ENCODE measurements at places on chromosomes 2 and 18.

GRCh38 chr18:23398401-23398800 lies 54.7 kb upstream of the RIOK3 start:
- no peak for DNase-seq

- DNase-seq: no peak
Measured at GRCh38 chr2:107008843-107009242, 122.9 kb upstream of the ST6GAL2 start.

GRCh38 chr2:96427917-96428316 lies 77.2 kb downstream of the NEURL3 start:
- no peak for DNase-seq

DNA sequence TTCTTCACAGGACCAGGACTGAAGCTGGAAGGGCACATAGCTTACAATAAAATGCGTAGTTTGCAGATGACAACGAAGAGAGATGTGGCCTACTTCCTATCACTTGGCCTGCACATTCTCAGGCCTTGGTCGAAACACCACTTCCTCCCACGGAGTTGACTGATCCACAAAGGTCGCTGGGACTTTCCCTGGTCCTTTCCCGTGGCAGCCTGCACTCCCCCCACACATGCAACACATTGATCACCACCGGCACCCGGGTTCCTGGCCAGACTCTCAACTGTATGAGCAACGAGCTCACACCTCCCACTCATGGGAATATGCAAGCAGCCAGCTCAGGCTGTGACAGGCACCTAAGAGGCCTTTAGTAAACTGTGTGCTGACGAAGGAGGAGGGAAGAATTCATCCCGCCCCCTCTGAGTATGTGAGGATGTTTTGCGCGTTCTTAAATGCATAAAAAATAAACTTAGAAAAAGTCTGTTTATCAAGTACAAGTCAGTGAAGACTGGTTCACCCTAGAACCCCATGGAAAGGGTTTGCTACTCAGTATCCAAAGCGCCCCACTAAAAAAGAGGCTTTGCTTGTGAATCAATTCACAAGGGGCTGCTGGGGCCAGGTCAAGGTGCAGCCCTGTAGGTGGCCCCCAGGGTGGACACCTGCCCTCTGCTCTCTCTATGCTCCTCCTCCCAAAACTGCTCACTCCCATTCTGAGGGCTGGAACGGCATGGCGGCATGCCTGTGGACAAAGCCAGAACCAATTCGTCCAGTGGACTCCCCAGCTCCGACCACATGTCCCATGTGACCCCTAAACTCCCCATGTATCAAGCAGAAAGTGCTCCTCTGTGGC lies 154.3 kb downstream of the EIPR1 start:
- no peak for DNase-seq

- no peak for DNase-seq
Measured at GRCh38 chr18:56789004-56789888, 138.1 kb downstream of the WDR7 start.

DNA sequence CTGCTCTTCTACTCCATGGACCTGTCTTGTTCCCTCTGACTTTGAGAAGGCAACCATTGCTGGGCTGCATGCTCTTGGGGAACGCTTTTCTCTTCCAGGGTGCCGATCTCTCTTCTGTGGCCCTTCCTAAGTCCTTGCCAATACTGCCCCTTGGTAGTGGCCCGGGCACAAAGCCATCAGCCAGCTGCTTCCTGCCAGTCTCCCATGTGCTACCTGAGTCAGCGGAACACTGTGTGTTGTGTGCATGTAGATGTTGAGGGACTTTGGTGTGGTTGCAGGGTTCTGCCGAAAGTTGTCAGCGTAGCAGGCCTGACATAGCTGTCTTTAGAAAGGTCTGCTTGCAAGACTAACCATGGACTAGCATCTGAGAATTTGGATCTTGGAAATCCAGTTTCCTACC lies 35.4 kb downstream of the MGAT5 start:
- no peak for DNase-seq

GRCh38 chr2:60212181-60212945 lies 341.1 kb downstream of the BCL11A start:
- DNase-seq: no peak

- DNase-seq: no peak
Measured at GRCh38 chr18:78423811-78424210, 555.8 kb upstream of the SALL3 start.

All from NCI-H524 treated with DMSO at 0.1 percent for 48 hours (cell line).